ENCODE measurements at places on chromosomes 2 and 18. TPM values are rescaled to one million over a fixed set of nuclear protein-coding genes. Genes with fewer than 3 reads are reported as not detected.
A peak's percentile ranks its signal among the peaks of the same experiment; 100 is the strongest.

DNA sequence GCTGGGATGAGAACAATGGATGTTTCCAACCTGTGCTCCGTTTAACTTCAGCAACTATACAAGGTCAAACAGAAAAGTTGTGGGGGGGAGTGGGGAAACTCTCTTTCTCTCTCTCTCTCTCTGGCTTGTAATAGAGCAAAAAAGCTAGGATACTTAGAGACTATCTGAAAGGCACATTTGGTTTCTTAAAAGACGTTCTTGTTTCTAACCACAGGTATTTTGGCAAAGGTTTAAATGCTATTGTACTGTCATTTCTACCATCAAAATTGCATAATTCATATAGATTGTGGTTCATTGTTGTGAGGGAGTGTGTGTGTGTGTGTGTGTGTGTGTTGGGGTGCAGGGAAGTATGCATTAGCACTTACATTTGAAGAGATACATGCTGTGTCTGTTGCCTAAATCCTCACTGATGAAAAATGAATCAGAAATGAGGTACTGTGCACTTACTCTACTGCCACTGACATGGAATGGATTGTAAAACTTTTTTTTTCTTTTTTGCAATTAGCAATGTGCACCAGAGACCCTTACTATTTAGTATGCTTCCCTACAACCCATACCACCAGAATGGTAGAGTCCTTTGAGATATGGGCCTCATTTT lies 841.0 kb upstream of the PIK3C3 start:
- no peaks in the 10 kb centered on the region for H3K36me3 ChIP-seq
- H3K4me1 ChIP-seq: no peaks in the 10 kb centered on the region
- no peak overlapping the region for H3K4me3 ChIP-seq
- DNase-seq: no peak
- H3K27ac ChIP-seq: no peak overlapping the region
- no peaks in the 10 kb centered on the region for H3K27me3 ChIP-seq

DNA sequence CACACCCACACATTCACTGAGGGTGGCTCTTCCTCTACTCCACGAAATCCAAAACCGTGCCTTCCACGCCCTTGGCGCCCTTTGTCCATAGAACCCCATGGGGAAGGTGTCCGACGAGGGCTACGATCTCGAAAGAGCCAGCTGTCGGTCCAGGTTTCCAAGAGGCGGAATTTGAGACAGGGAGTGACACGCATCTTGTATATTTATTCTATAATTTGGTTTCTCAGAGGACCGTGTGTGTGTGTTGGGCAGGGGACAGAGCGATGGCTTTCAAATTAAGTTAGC lies 726 bp downstream of the C2orf69 start:
- no peaks in the 10 kb centered on the region for H3K27me3 ChIP-seq
- DNase-seq: no peak

GRCh38 chr2:71410696-71411095 lies 42.7 kb upstream of the DYSF start:
- H3K27ac ChIP-seq: peak overlapping the region; percentile 2
- no peaks in the 10 kb centered on the region for H3K27me3 ChIP-seq
- no peak overlapping the region for H3K4me3 ChIP-seq
- no peak for DNase-seq

SCN1A gene
- not detected for total RNA-seq

SP140L gene
- total RNA-seq: not detected
